A549 treated with Hydrocortisone at 1 μM for 4 hours (cell line): ENCODE measurements at places on chromosomes 2 and 18. TPM values are rescaled to one million over a fixed set of nuclear protein-coding genes. Genes with fewer than 3 reads are reported as not detected.

The OSBPL6 gene
- total RNA-seq: 5.2 to 7.6 TPM (median 6.2 TPM) in 5 replicates

The RGPD4 gene
- total RNA-seq: 0.03 to 0.07 TPM (median 0.05 TPM) in 4 of 5 replicates, not detected in the other

The MARCHF4 gene
- total RNA-seq: 23.4 to 28.5 TPM (median 26.3 TPM) in 5 replicates

The ABCG5 gene
- not detected in 5 replicates for total RNA-seq

The TBR1 gene
- 0.03 to 0.07 TPM (median 0.04 TPM) in 4 of 5 replicates, not detected in the other for total RNA-seq

The SCN9A gene
- total RNA-seq: 1.9 to 4.9 TPM (median 4.1 TPM) in 5 replicates
